ENCODE measurements at places on chromosomes 4 and X.

DNA sequence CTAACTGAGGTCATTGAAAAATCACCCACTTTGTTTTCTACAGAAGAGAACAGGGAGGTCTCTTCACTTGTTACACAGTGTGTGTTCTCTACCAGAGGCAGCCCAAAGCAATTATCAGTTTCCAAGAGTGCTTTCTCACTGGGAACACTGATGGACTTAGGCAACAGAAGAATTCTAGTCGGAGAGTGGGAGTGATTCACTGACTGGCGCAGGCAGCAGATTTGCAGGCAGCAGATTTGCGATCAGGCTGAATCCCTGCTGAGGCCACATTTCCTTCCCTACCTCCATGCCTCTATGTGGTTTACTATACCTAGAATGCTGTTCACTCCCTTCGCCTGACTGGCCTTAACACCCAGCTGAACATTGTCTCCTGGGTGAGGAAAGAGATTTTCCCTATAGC lies 6.6 kb downstream of the OCIAD2 start:
- no peak for DNase-seq

DNA sequence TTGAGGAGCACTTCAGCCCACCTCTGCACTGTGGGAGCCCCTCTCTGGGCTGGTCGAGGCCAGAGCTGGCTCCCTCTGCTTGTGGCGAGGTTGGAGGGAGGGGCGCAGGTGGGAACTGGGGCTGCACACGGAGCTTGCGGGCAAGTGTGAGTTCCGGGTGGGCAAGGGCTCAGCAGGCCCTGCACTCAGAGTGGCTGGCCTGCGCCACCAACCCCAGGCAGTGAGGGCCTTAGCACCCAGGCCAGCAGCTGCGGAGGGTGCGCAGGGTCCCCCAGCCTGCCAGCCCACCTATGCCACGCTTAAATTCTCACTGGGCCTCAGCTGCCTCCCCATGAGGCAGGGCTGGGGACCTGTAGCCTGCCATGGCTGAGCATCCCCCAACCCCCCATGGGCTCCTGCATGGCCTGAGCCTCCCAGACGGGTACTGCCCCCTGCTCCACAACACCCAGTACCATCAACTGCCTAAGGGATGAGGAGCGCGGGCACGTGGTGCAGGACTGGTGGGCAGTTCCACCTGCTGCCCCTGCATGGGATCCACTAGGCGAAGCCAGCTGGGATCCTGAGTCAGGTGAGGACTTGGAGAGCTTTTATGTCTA lies 110.9 kb downstream of the SLC39A8 start:
- DNase-seq: no peak

- no peak for DNase-seq
Observed at GRCh38 chr4:40038977-40039376, 17.7 kb upstream of the N4BP2 start.

DNA sequence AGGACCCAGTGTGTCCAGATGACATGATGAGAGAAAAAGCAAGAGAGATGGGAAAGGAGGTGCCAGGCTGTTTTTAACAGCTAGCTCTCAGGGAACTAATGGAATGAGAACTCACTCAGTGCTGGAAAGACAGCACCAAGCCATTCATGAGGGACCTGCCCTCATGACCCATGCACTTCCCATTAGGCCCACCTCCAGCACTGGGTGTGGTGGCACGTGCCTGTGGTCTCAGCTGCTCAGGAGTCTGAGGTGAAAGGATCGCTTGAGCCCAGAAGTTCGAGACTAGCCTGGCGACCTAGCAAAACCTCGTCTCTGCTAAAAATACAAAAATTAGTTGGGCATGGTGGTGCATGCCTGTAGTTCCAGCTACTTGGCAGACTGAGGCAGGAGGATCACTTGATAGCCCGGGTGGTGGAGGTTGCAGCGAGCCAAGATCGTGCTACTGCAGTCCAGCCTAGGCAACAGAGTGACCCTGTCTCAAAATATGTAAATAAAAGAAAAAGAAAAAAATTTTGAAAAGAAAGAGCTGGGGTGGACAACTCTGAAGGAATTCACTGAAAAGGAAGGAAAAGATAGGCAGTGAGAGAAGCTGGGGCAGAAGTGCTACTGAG lies 50.9 kb downstream of the FAM193A start:
- no peak for DNase-seq

- no peak for DNase-seq
Observed at GRCh38 chr4:73704314-73705055, 35.9 kb upstream of the CXCL8 start.

DNA sequence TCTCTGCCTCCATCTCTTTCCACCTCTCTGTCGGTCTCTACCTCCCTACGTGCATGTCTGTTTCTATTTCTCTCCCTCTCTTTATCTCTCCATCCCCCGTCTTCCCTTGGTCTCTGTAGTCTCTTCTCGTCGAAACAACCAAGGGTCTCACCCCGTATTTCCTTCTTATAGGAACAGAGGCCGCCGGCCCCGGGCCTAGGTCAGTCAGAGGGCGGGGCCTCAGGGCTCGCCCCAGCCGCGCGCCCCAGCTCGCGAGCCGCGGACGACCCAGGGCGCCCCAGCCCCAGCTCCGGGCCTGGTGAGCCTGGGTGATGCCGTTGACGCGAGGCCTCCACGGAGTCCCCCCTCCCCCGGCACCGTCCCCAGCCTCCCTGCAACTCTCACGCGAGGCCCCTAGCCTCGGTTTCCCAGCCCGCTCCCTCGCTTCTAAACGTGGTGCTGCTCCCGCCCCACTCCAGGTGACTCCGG lies 6.6 kb downstream of the TIMM17B start:
- DNase-seq: no peak

GRCh38 chrX:40368611-40369061 lies 212.1 kb upstream of the ATP6AP2 start:
- no peak for DNase-seq

GRCh38 chr4:77525538-77525937 lies 80.1 kb upstream of the CXCL13 start:
- no peak for DNase-seq
